Colonic mucosa (tissue), 4 donors: ENCODE measurements at places on chromosomes 5 and 9. TPM values are rescaled to one million over a fixed set of nuclear protein-coding genes. Genes with fewer than 3 reads are reported as not detected.

The IL13 gene
- not detected for total RNA-seq

DNA sequence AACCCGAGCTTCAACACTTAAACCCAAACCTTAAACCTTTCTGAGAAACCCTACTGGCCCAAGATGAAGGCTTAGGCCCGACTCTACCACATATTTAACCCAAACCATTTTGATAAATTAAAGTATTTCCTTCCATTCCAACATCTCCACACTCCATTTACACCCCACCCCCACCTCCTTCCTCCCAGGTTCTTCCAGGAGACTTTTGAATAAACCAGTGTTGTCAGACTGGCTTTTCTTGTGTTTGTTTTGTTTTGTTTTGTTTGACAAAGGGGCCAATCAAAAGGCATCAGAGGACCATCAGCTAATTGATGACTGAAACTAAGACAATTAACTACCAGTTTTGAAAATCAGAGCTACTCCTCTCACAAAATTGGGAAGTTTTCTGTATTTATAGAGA is 4.6 kb upstream of the ZNF608 start:
- H3K27me3 ChIP-seq, result no peaks in the 10 kb centered on the region
- no peak overlapping the region for H3K27ac ChIP-seq
- no peak overlapping the region for H3K4me3 ChIP-seq
- no peaks in the 10 kb centered on the region for H3K4me1 ChIP-seq
- DNase-seq, result no peak
- no peaks in the 10 kb centered on the region for H3K36me3 ChIP-seq

DNA sequence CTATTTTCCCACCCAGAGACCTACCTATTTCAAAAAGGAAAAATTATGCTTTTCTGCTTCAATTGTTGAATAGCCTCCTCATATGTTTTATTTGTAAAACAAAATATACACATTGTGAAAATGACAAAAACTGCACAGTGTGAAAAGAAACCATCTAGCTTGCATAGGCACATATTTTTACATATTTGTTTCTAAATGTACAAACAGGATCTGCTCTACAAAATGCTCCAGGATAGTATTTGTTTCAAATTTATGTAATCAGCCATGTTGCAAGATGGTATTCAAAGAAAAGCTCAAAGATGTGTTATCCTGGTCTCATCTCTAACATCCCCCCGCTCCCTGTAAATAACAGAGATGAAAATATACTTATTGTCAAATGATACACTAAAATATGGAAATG is 366.1 kb upstream of the MPDZ start:
- H3K27me3 ChIP-seq, result no peaks in the 10 kb centered on the region
- H3K27ac ChIP-seq, result no peak overlapping the region
- no peaks in the 10 kb centered on the region for H3K4me1 ChIP-seq
- no peaks in the 10 kb centered on the region for H3K36me3 ChIP-seq
- no peak overlapping the region for H3K4me3 ChIP-seq

DNA sequence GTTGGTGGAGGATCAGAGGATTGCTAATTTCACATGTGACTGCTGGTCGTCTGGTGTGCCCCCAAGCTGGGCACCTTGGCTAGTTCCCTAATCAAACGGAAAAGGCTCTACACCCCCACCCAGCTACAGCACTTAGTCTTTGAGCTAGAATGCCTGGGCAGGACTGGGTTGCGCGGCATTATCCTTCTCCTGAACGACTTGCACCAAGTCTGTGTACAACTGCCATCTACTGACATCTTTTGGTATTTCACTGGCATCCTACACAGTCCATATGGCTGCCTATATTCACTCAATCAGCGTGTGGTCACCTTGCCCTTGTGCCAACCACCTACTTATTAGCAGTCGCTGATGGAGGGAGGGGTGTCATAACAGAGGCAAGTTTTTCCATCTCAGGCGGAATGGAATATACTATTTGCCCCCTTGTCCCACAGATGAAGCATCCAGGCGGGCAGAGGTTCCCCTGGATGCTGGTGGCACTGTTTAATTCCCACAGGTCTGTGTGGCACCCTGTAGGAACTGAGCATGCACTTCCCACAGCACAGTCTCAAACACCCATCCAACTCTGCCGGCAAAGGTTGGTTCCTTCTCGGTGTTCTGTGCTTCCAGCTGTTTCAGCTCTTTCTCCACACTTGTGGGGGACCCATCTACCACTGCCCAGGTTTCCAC is 150.1 kb downstream of the OSTF1 start:
- H3K27me3 ChIP-seq, result no peaks in the 10 kb centered on the region
- H3K4me1 ChIP-seq, result no peaks in the 10 kb centered on the region
- H3K27ac ChIP-seq, result no peak overlapping the region
- H3K4me3 ChIP-seq, result no peak overlapping the region
- H3K36me3 ChIP-seq, result no peaks in the 10 kb centered on the region

GRCh38 chr9:95055851-95056551 is 261.5 kb downstream of the FANCC start:
- H3K4me3 ChIP-seq, result no peak overlapping the region
- no peak for DNase-seq
- H3K27ac ChIP-seq, result peak overlapping the region; percentile 43
- no peaks in the 10 kb centered on the region for H3K36me3 ChIP-seq
- H3K4me1 ChIP-seq, result no peaks in the 10 kb centered on the region
- no peaks in the 10 kb centered on the region for H3K27me3 ChIP-seq

The OLFML2A gene
- 12.1 TPM for total RNA-seq

- no peaks in the 10 kb centered on the region for H3K4me1 ChIP-seq
- no peak overlapping the region for H3K4me3 ChIP-seq
- H3K27ac ChIP-seq, result no peak overlapping the region
- no peak for DNase-seq
- H3K27me3 ChIP-seq, result no peaks in the 10 kb centered on the region
- no peaks in the 10 kb centered on the region for H3K36me3 ChIP-seq
These were observed 375.7 kb upstream of the ZNF462 start for GRCh38 chr9:106487266-106487665.

- no peak overlapping the region for H3K27ac ChIP-seq
- no peaks in the 10 kb centered on the region for H3K4me1 ChIP-seq
- H3K27me3 ChIP-seq, result no peaks in the 10 kb centered on the region
These were observed 127.8 kb upstream of the PAM start for GRCh38 chr5:102627315-102627714.

- H3K36me3 ChIP-seq, result no peaks in the 10 kb centered on the region
- no peaks in the 10 kb centered on the region for H3K27me3 ChIP-seq
- no peaks in the 10 kb centered on the region for H3K4me1 ChIP-seq
- no peak overlapping the region for H3K27ac ChIP-seq
These were observed 412.0 kb downstream of the ACTL7B start for GRCh38 chr9:108443741-108444140.

The CAPSL gene
- not detected for total RNA-seq

The RASGEF1C gene
- 0.85 TPM for total RNA-seq

GRCh38 chr5:68420476-68421344 is 205.2 kb downstream of the PIK3R1 start:
- no peak overlapping the region for H3K4me3 ChIP-seq
- no peaks in the 10 kb centered on the region for H3K36me3 ChIP-seq
- peak overlapping the region; percentile 72 for H3K27ac ChIP-seq
- H3K4me1 ChIP-seq, result peaks cover 10% of the 10 kb centered on the region

- H3K27me3 ChIP-seq, result no peaks in the 10 kb centered on the region
- no peaks in the 10 kb centered on the region for H3K36me3 ChIP-seq
- no peak overlapping the region for H3K4me3 ChIP-seq
These were observed 52.2 kb downstream of the ABHD17B start for GRCh38 chr9:71858812-71859211.

The FBXO10 gene
- total RNA-seq, result 2.9 TPM

DNA sequence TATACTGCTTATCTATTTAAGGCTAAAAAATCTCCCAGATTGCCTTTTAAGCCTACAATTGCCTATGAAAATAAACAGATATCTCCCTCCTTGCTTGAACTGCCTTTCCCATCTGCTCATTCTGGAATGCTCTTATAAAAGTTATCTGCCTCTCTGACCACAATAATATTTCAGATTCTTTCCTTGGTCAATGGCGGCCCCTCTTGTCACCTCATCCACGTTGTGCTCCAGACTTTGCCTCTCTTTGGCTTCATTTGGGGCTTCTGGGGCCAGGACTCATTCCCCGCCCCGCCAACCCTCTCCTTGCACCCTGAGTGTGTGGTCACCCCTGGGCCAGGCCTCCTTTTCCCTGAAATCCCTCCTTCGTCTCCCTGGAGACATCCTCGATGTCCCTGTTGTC is 110.0 kb upstream of the RPS23 start:
- no peak for DNase-seq
- H3K4me1 ChIP-seq, result no peaks in the 10 kb centered on the region
- H3K27me3 ChIP-seq, result no peaks in the 10 kb centered on the region
- H3K36me3 ChIP-seq, result no peaks in the 10 kb centered on the region
- H3K27ac ChIP-seq, result no peak overlapping the region
- H3K4me3 ChIP-seq, result no peak overlapping the region

- no peak overlapping the region for H3K4me3 ChIP-seq
- no peaks in the 10 kb centered on the region for H3K36me3 ChIP-seq
- H3K27me3 ChIP-seq, result no peaks in the 10 kb centered on the region
- H3K27ac ChIP-seq, result no peak overlapping the region
- no peak for DNase-seq
These were observed 3.0 kb upstream of the ERGIC1 start for GRCh38 chr5:172830876-172831662.

GRCh38 chr9:117734523-117735314 is 30.5 kb downstream of the TLR4 start:
- peaks cover 5% of the 10 kb centered on the region for H3K4me1 ChIP-seq
- H3K27me3 ChIP-seq, result no peaks in the 10 kb centered on the region
- no peak for DNase-seq
- H3K36me3 ChIP-seq, result no peaks in the 10 kb centered on the region
- H3K4me3 ChIP-seq, result no peak overlapping the region
